Osteocyte (in vitro differentiated cells): ENCODE measurements at places on chromosomes 7 and 10. TPM values are rescaled to one million over a fixed set of nuclear protein-coding genes. Genes with fewer than 3 reads are reported as not detected.
A peak's percentile ranks its signal among the peaks of the same experiment; 100 is the strongest.

Gene CDC14C
- total RNA-seq = not detected in 2 replicates

- no peak for DNase-seq
These were observed 146.2 kb downstream of the ICA1 start for GRCh38 chr7:8115547-8116402.

Gene RET
- 0.43 and 1.1 TPM in 2 replicates for total RNA-seq

DNA sequence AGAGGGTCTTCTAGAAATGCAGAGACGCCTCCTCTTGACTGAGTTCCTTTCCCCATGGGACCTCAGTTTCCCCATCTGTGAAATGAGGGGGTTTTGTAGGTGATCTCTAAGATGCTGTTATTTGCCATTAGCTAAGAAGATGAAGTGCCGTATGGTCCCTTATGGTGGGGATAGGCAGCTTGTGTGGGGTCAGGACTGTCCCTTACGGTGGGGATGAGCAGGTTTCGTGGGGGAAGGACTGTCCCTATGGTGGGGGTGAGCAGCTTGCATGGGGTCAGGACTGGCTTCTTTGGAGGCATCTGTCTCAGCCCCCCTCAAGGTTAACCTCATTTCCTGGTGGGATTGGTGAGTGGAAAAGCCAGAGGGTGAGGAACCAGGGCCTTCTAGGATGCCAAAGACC, 148.3 kb upstream of the GPR26 start:
- peak; percentile 48 for DNase-seq

GRCh38 chr7:16417906-16418305, 3.4 kb downstream of the CRPPA start:
- no peak for DNase-seq

DNA sequence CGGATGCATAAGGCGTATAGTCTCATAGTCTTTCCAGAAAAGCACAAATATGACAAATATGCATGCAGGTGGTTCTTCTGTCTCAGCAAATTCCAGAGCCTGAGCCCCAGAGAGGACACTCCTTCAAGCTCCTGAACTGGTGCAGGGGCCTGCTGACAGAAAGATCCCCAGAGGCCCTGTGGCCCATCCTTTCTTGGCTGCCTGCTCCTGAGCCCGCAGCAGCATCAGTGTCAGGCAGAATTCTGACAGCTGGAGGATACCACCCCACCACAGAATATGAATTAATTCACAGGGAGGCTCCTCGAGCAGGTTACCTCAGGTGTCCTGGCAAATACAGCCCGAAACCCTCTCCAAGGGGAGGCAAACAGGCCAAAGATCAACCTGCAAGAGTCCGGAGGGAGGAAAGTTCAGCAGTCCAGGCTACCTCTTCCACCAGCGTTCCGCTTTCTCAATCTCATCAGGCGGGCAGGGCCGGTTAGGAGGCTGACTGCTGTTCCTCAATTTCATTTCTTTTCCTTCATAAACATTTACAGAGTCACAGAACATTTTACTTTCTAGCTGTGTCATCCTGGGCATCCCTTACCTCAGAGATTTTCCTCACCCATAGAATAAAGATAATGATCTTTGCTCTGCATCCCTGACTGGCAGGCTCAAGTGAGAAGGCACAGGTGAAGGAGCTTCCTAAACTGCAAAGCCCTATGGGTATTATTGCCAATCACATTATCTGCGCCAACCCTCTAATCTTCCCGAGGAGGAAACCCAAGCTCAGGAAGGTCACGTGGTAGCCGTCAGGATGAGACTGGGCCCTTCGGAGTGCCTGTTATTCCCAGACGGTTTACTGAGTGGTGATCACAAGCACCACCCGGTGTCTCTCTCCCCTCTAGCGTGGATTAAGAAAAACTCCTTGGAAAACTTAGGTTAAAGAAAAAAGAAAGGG, 1.4 kb downstream of the DNAJB12 start:
- DNase-seq = no peak

Gene TCF7L2
- total RNA-seq = 86.9 and 88.2 TPM in 2 replicates

Gene RHBDD2
- 44.8 and 50.7 TPM in 2 replicates for total RNA-seq

DNA sequence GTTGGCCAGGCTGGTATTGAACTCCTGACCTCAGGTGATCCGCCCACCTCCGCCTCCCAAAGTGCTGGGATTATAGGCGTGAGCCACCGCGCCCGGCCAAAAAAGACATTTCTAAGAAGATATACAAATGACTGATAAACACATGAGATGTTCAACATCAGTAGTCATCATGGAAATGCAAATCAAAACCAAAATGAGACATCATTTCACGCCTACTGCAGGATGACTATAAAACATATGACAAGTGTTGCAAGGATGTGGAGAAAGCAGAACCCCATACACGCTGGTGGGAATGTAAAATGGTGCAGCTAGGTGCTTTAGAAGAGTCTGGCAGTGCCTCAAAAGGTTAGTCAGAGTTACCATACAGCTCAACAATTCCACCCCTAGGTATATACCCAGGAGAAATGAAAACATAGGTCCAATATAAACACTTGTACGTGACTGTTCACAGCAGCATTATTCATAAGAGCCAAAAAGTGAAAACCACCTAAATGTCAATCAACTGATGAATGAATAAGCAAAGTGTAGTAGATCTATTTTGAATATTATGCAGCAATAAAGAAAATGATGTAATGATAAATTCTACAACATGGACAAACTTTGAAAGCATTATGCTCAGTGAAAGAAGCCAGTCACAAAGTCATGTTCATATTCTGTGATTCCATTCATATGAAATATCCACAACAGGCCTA, 24.5 kb downstream of the TMEM209 start:
- no peak for DNase-seq

- no peak for DNase-seq
These were observed 388.8 kb upstream of the PHF14 start for GRCh38 chr7:10584886-10585285.

DNA sequence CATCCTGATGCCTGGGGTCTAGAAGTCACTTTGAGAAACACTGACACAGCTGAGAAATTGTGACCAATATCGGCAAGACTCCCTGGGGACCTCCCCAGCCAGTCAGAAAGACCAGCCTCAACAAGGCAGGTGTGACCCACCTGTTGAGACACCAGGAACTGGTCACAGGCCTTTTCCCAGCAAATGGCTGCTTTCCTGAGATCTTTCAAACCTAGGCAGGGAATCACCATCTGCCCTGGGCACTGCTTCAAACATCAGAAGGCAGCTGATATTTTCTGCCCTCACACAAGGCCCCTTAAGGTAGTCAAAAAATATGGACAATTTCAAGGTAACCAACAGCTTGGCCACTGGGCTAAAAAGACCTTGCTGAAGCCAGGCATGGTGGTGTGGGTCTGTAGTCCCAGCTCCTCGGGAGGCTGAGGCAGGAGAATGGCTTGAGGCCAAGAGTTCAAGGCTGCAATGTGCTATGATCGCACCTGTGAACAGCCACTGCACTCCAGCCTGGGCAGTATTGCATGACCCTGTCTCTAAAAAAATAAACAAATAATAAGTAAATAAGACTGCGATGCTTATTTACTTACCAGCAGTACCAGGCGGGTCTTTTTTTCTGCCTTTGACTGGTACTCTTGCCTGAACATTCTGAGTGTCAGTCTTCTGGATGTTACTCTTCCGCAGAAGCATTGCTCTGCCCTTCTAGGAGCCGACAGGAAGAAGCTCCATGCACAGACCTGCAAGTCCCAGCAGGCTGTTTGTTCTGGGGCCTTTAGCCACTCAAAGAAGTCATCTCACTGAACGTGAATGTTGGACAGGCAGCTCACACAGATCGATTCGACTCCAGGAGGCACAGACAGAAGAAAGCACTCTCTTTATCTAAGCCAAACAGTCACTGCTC, 59.7 kb downstream of the SORBS1 start:
- DNase-seq = no peak

DNA sequence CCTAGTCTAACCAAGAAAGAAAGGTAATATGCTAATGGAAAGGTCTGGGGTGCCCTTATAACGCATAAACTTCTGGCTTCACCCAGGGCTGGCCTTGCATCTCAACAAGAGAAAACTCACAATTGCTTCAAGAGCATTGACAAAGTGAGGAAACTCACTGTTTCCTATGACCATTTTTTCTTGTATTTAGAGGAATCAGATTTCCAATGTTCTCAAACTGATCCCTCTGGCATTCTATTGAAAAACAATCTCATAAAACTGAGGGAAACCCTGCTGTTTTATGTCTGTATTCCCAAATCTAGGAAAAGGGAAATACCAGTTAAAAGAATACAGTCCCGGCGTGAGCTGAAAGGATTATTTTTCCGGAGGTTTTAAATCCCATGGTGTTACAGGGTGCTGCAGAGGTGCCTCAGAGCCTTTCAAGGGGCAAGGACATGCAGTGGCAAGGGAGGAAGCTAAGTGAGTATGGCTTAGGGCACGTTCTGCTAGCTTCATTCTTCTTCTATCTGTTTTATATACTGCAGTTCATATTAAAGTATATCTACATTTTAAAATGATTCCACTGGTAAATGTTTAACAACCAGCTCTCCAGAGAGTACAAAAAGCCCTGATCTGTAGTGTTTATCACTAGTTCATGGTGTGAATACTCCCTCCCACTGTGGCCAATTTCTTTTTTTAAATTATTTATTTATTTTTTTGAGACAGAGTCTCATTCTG, 68.7 kb downstream of the CAV1 start:
- no peak for DNase-seq

Gene FRAT2
- total RNA-seq = 7.9 and 8.0 TPM in 2 replicates

DNA sequence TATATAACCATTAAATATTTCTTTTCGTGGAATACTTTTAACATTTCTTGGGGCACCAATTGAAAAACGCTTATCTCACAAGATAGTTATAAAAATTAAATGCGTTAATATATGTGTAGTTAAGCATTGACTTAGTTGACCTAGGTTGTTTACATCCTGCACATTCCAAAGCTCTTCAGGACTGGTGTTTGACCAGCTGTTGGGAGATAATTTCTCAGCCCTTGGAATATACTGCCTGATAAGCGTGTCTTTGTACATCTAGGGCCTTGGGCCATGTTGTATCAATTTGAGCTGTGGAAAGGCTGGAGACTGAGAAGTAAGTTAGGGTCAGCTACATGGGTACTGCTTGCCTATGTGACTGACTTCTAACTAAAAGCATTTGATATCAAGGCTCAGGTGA, 90.0 kb upstream of the AOAH start:
- DNase-seq = no peak

DNA sequence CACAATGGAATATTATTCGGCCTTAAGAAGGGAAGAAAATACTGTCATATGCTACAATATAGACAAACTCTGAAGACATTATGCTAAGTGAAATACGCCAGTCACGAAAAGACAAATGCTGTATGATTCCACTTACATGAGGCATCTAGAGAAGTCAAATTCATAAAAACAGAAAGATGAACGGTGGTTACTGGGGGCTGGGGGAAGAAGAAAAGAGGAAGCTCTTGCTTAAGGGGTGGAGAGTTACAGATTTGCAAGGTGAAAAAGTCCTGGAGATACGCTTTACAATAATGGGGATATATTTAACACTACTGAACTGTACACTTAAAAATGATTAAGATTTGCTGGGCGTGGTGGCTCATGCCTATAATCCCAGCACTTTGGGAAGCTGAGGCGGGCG, 49.0 kb downstream of the PSMC2 start:
- no peak for DNase-seq

GRCh38 chr10:71187197-71187596, 25.2 kb upstream of the UNC5B start:
- DNase-seq = no peak

DNA sequence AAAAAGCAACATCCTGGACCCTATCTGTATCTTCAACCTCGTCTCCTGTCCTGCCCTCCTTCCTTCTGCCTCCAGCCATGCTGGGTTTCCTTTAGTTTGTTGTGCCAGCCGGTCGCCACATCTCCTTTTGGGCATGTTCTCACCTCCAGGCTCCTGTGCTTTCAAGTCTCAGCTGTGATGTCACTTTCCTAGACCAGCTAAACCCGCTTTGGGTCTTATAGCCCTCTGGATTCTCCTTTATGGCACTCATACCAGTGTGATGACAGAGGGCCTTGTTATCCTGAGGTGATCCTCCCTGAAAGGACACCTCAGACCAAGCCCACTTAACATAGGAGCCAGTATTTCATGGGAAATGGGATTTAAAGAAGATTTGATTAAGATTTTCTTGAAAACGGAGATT, 108.6 kb downstream of the EMX2 start:
- no peak for DNase-seq

Gene MBL2
- not detected in 2 replicates for total RNA-seq

DNA sequence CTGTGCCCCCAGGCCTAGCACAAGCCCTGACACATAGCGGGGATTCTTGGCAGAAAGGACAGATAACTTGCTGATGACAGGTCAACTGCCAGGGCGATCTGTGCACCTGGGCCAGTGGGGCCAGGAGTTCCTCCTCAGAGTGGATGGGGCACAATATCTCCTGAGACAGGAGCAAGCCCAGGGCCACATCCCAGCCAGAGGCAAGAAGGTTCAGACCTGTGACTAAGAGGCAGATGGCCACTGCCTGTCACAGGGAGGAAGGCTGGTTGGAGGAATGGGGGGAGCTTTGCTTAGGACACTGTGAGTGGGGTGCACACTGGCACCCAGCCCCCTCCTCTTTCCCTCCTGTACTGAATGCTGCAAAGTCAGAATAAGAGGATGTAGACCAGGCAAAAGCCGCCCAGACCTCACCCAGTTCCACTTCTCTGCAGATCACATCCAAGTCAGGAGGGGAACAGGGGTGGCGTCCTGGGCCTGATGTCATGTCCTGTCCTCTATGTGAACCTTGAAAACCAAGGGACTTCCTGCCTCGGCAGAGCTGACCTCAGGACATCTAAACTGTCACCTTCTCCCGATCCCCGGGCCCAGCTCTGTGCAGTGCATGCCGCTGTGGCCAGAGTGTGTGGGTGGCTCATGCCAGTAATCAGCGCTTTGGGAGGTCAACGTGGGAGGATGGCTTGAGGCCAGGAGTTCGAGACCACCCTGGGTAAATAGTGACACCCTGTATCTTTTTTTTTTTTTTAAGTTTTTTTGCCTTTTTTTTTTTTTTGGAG, 1.3 kb downstream of the GUSB start:
- DNase-seq = no peak

- DNase-seq = no peak
These were observed 69.7 kb upstream of the FZD8 start for GRCh38 chr10:35711615-35712411.

DNA sequence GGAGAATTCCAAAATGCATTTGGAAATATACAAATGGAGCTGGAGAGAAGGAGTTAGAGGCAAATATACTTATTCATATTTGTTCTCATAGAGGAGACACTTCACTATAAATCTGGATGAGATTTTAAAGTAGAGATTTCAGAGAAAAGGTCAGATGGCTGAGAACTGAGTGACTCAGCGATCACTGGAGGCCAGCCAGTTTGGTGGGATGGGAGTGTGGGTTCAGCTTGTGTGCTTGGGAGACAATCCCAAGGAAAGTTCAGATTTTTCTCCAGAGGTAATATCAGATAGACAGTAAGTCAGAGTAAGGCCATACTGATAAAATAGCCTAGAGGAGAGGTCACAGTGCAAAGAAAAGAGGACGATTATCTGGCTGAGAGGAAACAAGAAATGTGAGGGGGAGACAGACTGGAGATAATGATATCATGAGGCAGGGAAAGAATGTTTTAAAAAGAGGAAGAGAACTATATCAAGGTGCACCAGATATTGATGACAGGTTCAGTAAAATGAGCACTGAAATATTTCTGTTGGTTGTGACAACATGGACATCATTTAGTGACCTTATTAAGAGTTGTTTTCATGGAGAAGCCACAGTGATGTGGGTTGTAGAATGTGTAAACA, 67.0 kb downstream of the MDFIC start:
- DNase-seq = no peak

GRCh38 chr7:112067632-112068540, 138.3 kb downstream of the DOCK4 start:
- DNase-seq = no peak

- no peak for DNase-seq
These were observed 10.5 kb downstream of the TMEM273 start for GRCh38 chr10:49177391-49178355.

- no peak for DNase-seq
These were observed 52.5 kb downstream of the GPR37 start for GRCh38 chr7:124713086-124713485.

- DNase-seq = no peak
These were observed 161.9 kb upstream of the MEOX2 start for GRCh38 chr7:15848362-15848761.

Gene NPC1L1
- not detected in 2 replicates for total RNA-seq
